ENCODE measurements at places on chromosomes 13 and 19.

- DNase-seq = no peak
These were observed 192.6 kb upstream of the UBL3 start for GRCh38 chr13:30042891-30043630.

DNA sequence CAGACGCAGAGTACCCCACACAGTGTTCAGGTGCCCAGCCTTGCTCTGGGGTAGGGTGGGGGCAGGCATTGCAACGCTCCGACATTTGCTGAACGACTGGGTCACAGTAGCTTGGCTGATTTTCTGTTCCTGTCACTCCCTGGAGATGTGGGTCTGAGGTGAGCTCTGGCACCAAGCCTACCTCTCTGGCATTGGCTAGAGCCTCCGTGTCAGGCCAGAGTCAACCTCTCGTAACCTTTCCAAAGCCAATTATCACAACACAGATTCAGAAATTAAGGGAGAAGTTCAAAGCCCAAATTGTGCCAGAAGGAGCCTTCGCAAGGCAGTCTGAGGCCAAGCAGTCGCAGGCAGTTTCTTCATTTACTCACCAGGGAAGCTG is 117.2 kb downstream of the IRS2 start:
- no peak for DNase-seq

- DNase-seq = no peak
These were observed 62.9 kb downstream of the TRPC4 start for GRCh38 chr13:37806666-37807065.

- no peak for DNase-seq
These were observed 103.9 kb downstream of the ZIC5 start for GRCh38 chr13:99867535-99868257.

- DNase-seq = no peak
These were observed 30.8 kb downstream of the CBY2 start for GRCh38 chr13:45732916-45733315.

DNA sequence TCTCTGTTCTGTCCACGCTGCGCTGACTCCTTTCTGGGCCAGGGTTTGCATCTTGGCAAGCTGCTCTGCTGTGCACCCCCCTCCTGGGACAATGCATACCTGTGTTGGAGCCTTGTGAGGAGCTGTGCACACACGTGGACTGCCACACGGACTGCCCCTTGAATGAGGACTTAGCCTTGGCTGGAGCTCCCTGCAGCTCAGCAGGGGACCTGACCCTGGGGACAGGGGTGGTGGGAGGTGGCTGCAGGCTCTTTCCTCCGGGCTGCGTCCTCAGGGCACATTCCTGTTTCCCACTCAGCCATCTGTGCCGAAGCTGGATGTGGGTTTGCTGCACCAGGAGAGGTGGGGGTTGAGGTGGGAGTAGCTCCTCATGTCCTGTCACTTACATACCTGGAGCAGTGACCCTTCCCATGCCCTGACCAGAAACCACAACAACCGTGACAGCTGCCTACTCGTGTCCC is 8.2 kb downstream of the RAB11B start:
- DNase-seq = no peak

DNA sequence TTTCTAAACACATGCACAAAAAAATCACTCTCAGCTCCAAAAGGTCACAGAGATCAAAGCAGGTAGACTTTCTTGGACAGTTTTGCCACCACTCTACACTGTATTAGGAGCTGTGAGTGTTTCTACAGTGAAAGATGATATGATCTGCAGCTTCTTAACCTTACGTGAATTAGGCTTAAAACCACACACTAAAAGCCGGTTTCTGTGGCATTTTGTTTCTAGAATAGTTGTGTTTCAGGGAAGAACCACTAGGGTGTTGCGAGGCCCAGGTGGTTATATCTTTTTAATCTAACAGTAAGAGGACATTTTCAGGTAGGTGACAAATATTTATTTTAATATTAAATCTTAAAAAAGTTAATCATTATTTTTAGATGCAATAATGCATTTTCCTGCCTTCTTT is 216.4 kb downstream of the KLF5 start:
- DNase-seq = no peak

Measured in Calu3 (cell line).